Osteoblast (primary cell): ENCODE measurements at places on chromosomes 5 and 9.
A peak's percentile ranks its signal among the peaks of the same experiment; 100 is the strongest.

DNA sequence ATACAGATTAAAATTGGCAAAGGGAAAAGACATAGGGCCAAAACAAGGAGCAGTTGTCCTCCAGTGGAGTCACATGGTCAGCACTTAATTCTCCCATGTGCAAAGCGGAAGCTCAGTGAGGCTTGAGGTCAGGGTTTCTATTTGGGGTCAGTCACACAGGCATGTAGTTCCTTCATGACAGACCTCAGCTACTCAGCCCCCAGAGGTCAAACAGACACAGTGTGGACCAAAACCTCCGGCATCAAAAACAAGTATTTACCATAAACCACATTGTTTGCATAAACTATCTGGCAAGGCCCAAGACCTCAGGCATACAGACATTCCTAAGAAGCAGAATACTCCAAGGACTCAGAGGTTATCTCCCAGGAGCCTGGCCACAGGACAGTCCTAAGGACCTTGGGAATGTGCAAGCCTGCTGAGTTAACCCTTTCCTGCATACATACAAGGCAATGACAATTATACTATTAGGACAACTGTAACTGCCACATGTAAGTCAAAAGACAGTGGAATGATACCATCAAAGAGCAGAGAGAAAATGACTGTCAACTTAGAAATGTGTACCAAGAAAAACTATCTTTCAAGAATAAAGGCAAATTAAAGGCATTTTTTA is 28.7 kb upstream of the FNIP1 start:
- no peak for DNase-seq

GRCh38 chr9:131645078-131645776 is 94.6 kb downstream of the RAPGEF1 start:
- no peak for DNase-seq

DNA sequence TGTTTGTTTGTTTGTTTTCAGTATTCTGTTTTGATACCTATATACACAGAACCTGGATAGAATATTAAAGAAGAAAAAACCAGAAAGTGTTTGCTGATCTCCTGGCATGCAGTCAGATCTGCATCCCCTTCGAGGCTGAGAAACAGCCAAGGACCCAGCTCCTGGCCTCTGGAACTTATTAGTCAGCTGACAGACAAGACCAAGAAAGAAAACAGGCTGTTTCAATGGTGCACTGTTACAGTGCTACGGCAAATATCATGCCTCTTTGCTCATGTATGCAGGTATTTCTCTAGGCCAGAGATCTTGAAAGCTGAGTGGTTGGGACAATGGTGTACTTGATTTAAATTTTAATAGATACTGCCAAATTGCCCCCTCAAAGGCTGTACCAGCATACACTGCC is 95.0 kb downstream of the C5orf15 start:
- no peak for DNase-seq

DNA sequence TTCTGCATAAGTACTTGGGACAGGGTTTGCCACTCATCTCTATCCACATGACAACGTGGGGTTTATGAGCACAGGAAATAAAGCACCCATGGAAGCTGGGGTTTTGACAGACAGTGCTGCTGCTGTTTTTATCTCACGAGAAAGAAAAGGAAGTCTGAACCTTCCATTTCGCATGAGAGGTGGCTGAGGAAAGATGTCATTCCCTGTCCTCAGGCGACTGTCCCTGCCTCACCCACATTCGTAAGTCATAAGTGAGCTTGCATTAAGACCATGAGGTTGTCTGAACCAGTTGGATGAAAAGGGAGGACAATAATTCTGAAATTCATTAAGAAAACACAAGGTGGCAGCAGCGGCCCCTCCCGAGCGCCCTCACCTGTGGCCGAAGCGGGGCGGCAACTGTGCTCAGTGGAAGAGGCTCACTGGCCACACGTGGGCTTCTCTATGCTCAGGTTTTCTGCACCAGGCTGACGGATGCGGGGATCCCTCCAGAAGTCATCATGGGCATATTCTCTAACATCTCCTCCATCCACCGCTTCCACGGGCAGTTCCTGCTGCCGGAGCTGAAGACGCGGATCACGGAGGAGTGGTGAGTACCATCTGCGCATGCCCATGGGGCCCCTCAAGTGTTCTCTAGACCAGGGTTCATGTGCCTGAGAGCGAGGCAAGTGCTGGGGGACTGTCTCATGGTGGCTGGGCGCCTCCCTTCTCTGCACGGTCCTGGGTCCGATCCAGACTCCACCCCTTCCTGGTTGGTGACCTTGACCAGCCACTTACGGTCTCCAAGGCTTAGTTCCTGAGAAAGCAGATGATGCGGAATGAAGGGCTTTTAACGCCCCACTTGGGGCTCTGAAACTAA is 54.7 kb upstream of the SUSD3 start:
- peak; percentile 77 for DNase-seq

DNA sequence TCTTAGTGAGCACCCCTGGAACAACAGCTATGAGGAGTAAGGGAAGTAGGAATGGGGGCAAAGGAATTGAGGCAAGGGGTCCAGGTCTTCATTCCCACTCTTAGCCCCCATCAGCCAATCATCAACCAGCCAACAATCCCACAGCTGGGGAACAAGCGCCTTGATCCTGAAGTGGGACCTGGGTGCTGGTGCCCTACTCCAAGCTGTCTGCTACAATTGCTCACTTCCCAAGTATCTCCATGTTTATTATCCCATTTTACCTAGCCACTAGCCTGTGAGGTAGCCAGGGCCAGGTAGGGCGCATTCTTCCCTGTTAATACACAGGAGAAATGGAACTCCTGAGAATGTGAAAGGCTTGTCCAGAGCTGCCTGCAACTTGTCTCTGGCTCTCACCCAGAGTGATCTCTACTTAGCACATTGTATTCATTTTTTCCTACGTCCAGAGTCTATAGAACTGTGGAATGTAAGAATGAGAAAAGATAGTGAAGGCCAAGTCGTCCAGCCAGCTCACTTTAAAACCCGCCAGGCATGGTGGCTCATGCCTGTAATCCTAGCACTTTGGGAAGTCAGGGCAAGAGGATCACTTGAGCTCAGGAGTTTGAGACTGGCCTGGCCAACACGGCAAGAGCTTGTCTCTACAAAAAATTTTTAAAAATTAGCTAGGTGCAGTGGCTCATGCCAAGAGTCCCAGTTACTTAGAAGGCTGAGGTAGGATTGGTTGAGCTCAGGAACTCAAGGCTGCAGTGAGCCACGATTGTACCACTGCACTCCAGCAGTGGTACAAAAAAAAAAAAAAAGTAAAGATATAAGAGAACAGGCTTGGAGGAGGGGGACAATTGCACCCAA is 6.2 kb upstream of the DNAJC18 start:
- peak; percentile 63 for DNase-seq

- no peak for DNase-seq
These were observed 9.5 kb downstream of the PRRC2B start for GRCh38 chr9:131403493-131403773.

GRCh38 chr9:81344366-81344765 is 345.0 kb downstream of the TLE1 start:
- no peak for DNase-seq

GRCh38 chr5:154603485-154603884 is 125.5 kb upstream of the HAND1 start:
- no peak for DNase-seq

GRCh38 chr5:136730426-136730825 is 365.1 kb upstream of the TRPC7 start:
- DNase-seq: peak; percentile 8

GRCh38 chr5:133930061-133930812 is 38.2 kb downstream of the C5orf15 start:
- DNase-seq: peak; percentile 96

DNA sequence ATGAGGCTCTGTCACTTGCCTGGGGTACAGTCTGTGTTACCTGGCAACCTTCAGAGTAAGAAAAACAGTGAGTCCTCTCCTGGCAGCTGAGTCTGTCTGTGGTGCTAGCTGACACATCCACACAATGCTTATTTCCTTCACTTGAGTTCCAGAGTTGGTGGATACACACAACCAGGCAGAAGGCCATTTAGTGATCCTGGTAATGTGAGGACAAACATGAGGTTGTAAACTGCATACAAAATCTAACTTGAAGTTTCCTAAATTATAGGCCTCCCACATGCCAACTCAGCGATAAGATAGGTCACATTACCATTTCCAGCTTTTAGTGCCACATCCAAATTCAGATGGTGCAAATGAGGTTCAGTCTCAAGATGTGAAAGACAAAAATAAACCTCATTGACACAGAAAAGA is 125.5 kb downstream of the DCP2 start:
- no peak for DNase-seq

DNA sequence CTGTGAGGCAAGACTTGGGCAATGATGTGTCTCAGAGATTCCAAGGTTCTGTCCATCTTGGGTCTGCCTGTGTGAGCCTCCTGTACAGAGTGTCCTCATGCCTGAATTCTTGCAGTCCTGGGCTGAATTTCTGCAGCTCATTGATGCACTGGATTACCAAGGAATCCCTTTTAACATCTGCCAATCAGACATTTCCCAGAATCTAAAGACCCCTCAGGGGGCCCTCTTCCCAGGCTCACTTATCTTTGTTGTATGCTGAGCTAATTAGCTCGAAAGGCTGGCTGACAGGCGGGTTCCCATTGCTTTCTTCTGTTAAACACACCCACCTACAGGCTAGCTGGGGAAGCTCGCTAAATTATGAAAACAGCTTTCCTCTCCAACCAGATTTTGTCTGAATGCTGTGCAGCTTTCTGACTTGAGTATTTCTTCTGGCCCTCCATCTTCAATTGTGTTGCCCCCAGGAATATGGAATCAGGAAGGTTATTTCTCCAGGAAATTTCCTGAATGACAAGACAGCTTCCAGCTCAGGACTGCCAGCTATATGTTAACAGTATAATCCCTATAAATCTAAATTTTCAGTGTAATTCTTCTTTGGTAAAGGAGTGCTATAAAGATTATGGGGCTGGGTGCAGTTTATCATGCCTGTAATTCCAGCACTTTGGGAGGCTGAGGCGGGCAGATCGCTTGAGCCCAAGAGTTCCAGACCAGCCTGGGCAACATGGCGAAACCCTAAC is at the start of gene LIX1:
Gene LIX1, minus strand, starts transcription at position 91 of the 734 bp plus-strand sequence. Its CDS starts 35 bp downstream, at position 56.
- peak; percentile 49 for DNase-seq

GRCh38 chr5:181246276-181247049 is 2.8 kb upstream of the RACK1 start:
- DNase-seq: peak; percentile 96
